ENCODE measurements at places on chromosomes 11 and 22. TPM values are rescaled to one million over a fixed set of nuclear protein-coding genes. Genes with fewer than 3 reads are reported as not detected.

The OR52I2 gene
- not detected for total RNA-seq

DNA sequence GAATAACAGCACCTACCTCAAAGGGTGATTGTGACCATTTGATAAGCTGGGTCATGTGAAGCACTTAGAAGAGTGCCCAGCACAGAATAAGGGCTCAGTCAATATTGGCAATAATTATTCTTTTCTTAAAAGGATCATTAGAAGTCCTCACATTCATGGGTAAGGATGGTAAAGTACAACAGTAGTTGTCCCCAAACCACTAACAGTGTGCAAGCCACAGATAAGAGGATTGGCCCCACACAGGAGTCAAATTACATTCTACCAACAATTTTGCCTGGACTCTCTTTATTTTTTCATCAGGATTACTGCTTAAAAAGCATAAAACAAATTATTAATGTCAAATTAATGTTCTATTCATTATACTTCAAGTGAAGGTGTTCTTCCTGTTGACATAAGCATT is 271.5 kb upstream of the PDGFD start:
- DNase-seq, result no peak

DNA sequence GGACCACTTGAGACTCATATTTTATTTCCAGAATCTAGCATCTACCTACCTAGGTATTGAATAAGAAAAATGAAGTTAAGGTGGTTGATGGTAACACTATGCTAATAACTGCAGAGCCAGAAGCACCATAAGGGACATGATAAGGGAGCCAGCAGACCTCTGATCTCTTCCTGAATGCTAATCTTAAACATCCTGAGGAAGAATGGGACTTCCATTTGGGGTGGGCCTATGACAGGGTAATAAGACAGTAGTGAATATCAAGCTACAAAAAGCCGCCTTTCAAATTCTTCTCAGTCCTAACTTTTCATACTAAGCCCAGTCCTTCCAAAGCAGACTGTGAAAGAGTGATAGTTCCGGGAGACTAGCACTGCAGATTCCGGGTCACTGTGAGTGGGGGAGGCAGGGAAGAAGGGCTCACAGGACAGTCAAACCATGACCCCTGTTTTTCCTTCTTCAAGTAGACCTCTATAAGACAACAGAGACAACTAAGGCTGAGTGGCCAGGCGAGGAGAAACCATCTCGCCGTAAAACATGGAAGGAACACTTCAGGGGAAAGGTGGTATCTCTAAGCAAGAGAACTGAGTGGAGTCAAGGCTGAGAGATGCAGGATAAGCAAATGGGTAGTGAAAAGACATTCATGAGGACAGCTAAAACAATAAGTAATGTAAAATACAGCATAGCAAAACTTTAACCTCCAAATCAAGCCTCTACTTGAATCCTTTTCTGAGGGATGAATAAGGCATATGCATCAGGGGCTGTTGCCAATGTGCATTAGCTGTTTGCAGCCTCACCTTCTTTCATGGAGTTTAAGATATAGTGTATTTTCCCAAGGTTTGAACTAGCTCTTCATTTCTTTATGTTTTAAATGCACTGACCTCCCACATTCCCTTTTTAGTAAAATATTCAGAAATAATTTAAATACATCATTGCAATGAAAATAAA is 2.1 kb downstream of the HBB start:
- DNase-seq, result no peak

The CREBZF gene
- 88.3 TPM for total RNA-seq

- DNase-seq, result no peak
Measured at GRCh38 chr11:32706985-32707741, 87.3 kb downstream of the CCDC73 start.

- no peak for DNase-seq
Measured at GRCh38 chr22:47432683-47433082, 670.2 kb downstream of the TBC1D22A start.

GRCh38 chr11:12232817-12233601 is 122.6 kb downstream of the MICAL2 start:
- DNase-seq, result no peak

DNA sequence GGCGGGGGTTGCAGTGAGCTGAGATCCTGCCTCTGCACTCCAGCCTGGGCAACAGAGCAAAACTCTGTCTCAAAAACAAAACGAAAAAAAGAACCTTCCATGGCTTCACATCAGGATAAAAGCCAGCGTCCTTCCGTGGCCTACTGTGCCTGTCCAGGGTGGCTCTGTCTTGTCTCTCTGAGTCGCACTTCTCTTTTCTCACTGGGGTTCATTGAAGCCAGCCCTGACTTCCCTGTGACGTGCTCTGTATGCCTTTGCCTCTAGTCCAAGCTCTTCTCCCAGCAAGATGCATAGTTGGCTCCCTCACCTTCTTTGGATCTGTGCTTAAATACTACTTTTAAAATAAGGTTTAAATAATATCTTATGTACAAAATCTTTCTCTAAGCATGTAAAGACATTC is 11.6 kb downstream of the ATXN10 start:
- DNase-seq, result no peak

The DTX4 gene
- total RNA-seq, result 8.8 TPM

The CHORDC1 gene
- 46.4 TPM for total RNA-seq

The CHRNA10 gene
- total RNA-seq, result not detected

All from thoracic aorta (tissue), 2 donors.